ENCODE measurements at places on chromosomes 1 and 21. TPM values are rescaled to one million over a fixed set of nuclear protein-coding genes. Genes with fewer than 3 reads are reported as not detected.

DNA sequence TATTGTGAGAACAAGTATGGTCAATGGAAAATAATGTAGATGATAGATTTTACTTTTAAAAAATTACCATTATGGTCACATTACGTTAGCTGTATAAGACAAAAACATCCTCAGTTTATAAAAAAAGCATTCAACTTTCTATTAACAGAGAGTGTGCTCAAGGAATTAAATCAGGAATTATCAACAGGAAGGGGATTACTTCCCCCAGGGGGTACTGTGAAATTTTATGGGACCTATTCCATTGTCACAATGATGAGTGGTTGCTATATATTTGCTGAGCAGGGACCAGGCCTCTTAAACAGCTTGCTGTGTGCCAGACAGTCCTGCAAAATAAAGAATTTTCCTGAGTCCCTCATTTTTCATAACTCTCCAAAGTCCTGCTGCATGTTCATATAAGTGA is 21.2 kb downstream of the JAM2 start:
- H3K36me3 ChIP-seq: no peaks in the 10 kb centered on the region
- no peak overlapping the region for H3K4me3 ChIP-seq
- H3K27ac ChIP-seq: peak overlapping the region; percentile 27
- DNase-seq: no peak
- peaks cover 24% of the 10 kb centered on the region for H3K4me1 ChIP-seq
- no peaks in the 10 kb centered on the region for H3K27me3 ChIP-seq

DNA sequence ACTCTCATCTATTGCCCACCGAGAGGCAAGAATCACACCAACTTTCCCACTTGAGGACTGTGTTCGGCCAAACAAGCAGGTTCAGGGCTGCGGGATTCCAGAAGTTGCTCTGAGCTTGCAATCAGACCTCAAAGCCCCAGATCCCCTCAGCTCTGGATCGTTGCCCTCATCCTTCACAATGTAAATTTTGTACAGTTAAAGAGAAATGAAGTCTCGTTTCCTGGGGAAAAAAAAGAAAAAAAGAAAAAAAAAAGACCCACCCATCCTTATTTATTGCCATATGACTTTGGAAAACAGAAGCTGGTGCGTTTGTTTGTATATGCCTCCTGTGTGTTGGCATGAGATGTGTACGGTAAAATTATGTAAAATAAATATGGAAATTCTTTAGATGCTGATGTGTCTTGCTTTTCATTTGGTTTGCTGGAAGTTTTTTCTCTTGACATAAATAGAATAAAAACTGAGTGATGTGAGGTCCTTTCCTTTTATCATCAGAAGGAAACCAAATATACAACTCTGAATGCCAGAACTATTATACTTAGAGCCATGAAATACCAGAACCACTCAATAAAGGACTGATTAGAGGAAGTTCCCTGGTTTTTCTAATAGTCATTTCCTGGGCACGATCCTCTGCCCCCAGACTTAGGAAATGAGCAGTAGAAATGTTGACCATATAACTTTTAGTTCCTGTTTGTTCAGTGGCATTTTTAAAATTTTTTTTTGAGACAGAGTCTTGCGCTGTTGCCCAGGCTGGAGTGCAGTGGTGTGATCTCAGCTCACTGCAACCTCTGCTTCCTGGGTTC is 48.7 kb downstream of the LHX4 start:
- no peak overlapping the region for H3K4me3 ChIP-seq
- no peak overlapping the region for H3K27ac ChIP-seq
- H3K4me1 ChIP-seq: peaks cover 18% of the 10 kb centered on the region
- no peaks in the 10 kb centered on the region for H3K36me3 ChIP-seq

DNA sequence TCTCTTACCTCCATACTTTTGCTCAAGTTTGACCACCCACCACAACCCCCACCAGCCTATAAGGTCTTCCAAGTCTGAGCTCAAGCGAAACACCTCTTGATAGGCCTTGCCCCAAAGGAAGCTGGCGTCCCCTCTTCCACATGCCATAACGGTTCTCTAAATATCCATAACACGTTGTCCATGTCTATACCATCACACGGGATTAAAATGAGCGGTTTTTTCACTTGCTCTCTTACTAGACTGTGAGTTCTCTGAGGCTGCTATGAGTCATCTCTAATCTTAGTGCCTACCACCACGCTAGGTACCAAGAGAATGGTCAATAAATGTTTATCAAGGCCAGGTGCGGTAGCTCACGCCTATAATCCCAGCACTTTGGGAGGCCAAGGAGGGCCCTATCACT is 41.0 kb downstream of the WASF2 start:
- no peak for DNase-seq
- peaks cover 20% of the 10 kb centered on the region for H3K4me1 ChIP-seq
- no peak overlapping the region for H3K27ac ChIP-seq

- DNase-seq: peak; percentile 38
- H3K27me3 ChIP-seq: peaks cover 5% of the 10 kb centered on the region
- H3K4me3 ChIP-seq: no peak overlapping the region
- no peaks in the 10 kb centered on the region for H3K36me3 ChIP-seq
Observed at GRCh38 chr1:245232931-245233330, 78.1 kb downstream of the KIF26B start.

GRCh38 chr1:208809876-208810275 is 565.7 kb upstream of the PLXNA2 start:
- H3K4me1 ChIP-seq: no peaks in the 10 kb centered on the region
- no peak overlapping the region for H3K27ac ChIP-seq
- no peaks in the 10 kb centered on the region for H3K27me3 ChIP-seq
- H3K36me3 ChIP-seq: no peaks in the 10 kb centered on the region

GRCh38 chr1:157170677-157171515 is 32.7 kb upstream of the ETV3 start:
- no peak overlapping the region for H3K27ac ChIP-seq
- H3K4me1 ChIP-seq: peaks cover 15% of the 10 kb centered on the region
- no peaks in the 10 kb centered on the region for H3K27me3 ChIP-seq

- H3K36me3 ChIP-seq: no peaks in the 10 kb centered on the region
- no peak overlapping the region for H3K4me3 ChIP-seq
- H3K27ac ChIP-seq: no peak overlapping the region
- no peaks in the 10 kb centered on the region for H3K27me3 ChIP-seq
- peaks cover 11% of the 10 kb centered on the region for H3K4me1 ChIP-seq
- no peak for DNase-seq
Observed at GRCh38 chr1:174964261-174964971, 35.3 kb upstream of the CACYBP start.

DNA sequence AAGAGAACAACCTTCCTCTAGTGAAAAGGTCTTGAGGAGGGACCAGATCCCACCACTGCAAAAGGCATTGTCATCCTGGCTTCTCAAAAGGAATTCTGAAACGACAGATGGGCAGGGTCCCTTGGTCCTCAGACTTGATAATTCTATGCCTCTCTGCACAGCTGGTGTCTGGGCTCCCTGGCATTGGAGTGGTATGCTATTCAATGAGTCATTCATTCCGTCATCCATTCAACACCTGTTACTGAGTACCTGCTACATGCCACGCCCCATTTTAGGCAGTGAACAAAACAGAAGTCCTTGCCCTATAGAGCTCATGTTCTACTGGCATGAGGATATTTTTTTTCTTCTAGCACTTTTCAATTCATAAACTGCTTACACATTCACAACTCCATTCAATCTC is 45.8 kb upstream of the HMGB4 start:
- H3K36me3 ChIP-seq: no peaks in the 10 kb centered on the region
- no peak overlapping the region for H3K4me3 ChIP-seq
- H3K4me1 ChIP-seq: no peaks in the 10 kb centered on the region
- no peaks in the 10 kb centered on the region for H3K27me3 ChIP-seq
- DNase-seq: no peak
- H3K27ac ChIP-seq: no peak overlapping the region

BSND gene
- not detected for total RNA-seq

PDC gene
- not detected for total RNA-seq

All from neural progenitor cell (in vitro differentiated cells).